Natural killer cell treated with Interleukin-12 subunit alpha and Interleukin-12 subunit beta and Interleukin-15 and Interleukin-18, amount 100 ng/mL, for 72 hours (primary cell): ENCODE measurements at places on chromosomes 5 and 9. TPM values are rescaled to one million over a fixed set of nuclear protein-coding genes. Genes with fewer than 3 reads are reported as not detected.

DNA sequence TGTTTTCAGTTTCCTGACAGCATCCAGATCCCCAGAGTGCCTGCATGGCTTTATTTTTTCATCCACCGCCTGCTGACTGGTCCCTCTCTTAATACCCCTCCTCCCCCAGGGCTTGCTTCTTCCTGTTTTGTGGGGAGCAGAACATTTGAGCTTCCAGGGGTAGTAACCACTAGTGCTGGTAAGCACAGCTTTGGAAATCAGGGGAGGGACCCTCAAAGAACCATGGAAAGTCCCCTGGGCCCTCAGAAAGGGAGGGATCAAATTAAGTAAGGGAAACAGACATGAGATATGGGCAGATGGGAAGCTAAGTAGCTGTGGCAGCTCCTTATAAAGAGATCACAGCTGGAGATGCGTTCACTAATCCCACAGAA lies 26.8 kb downstream of the GRIA1 start:
- H3K36me3 ChIP-seq, result no peaks in the 10 kb centered on the region
- peaks cover 7% of the 10 kb centered on the region for H3K27me3 ChIP-seq
- no peak overlapping the region for H3K4me3 ChIP-seq

DNA sequence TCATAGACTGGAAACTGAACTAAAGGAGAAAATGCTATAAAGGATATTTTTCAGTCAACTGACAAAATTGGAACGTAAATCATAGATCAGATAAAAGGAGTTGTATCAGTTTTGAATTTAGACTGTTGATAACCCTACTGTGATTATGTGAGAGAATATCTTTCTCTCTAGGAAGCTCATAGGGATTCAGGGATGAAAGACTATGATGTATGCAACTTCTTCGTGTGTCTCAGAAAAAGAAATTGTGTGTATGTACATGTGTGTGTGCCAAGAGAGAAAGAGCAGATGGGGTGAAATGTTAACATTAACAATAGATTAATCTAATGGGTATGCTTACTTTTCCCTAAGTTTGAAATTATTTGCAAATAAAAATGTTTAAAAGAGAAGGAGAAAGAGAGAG lies 30.7 kb upstream of the C5orf58 start:
- H3K4me3 ChIP-seq, result no peak overlapping the region
- H3K36me3 ChIP-seq, result no peaks in the 10 kb centered on the region
- no peak overlapping the region for H3K27ac ChIP-seq
- H3K4me1 ChIP-seq, result no peaks in the 10 kb centered on the region
- no peak for DNase-seq

The CAMK2A gene
- total RNA-seq, result not detected

The IQGAP2 gene
- total RNA-seq, result 104 TPM

GRCh38 chr5:138972230-138972629 lies 97.1 kb upstream of the LRRTM2 start:
- H3K27ac ChIP-seq, result no peak overlapping the region
- DNase-seq, result no peak
- no peaks in the 10 kb centered on the region for H3K4me1 ChIP-seq
- H3K4me3 ChIP-seq, result no peak overlapping the region
- no peaks in the 10 kb centered on the region for H3K27me3 ChIP-seq

The ALDH1A1 gene
- not detected for total RNA-seq

The PCDHGB2 gene
- total RNA-seq, result 0.76 TPM

GRCh38 chr9:89410022-89410421 lies 87.9 kb downstream of the SEMA4D start:
- peak overlapping the region; percentile 96 for H3K4me3 ChIP-seq
- H3K27me3 ChIP-seq, result no peaks in the 10 kb centered on the region
- DNase-seq, result no peak
- peak overlapping the region; percentile 92 for H3K27ac ChIP-seq
- H3K36me3 ChIP-seq, result peaks cover 22% of the 10 kb centered on the region

GRCh38 chr9:106529616-106530015 lies 333.4 kb upstream of the ZNF462 start:
- H3K4me3 ChIP-seq, result no peak overlapping the region
- H3K27ac ChIP-seq, result no peak overlapping the region
- peaks cover 16% of the 10 kb centered on the region for H3K4me1 ChIP-seq
- DNase-seq, result no peak

DNA sequence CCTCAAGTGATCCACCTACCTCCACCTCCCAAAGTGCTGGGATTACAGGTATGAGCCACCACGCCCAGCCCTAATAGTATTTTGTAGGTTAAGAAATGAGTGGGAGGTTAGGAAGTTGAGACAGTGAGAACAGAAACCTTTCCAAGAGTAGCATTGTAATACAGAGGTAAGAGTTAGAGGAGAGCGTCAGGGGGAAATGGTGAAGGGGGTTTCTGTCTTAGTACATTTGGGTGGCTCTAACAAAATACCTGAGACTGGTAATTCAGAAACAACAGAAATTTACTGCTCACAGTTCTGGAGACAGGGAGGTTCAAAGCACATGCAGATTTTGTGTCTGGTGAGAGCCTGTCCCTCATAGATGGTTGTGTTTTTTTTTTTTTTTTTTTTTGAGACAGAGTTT lies 18.8 kb downstream of the SMIM3 start:
- no peak overlapping the region for H3K27ac ChIP-seq
- no peak overlapping the region for H3K4me3 ChIP-seq
- no peaks in the 10 kb centered on the region for H3K27me3 ChIP-seq
- peaks cover 23% of the 10 kb centered on the region for H3K36me3 ChIP-seq

GRCh38 chr5:8314965-8315364 lies 446.0 kb downstream of the MTRR start:
- DNase-seq, result no peak
- no peaks in the 10 kb centered on the region for H3K27me3 ChIP-seq
- H3K4me1 ChIP-seq, result no peaks in the 10 kb centered on the region
- H3K27ac ChIP-seq, result no peak overlapping the region
- no peak overlapping the region for H3K4me3 ChIP-seq
- H3K36me3 ChIP-seq, result no peaks in the 10 kb centered on the region

The SNAPC4 gene
- 48.5 TPM for total RNA-seq

The WNT8A gene
- total RNA-seq, result not detected

DNA sequence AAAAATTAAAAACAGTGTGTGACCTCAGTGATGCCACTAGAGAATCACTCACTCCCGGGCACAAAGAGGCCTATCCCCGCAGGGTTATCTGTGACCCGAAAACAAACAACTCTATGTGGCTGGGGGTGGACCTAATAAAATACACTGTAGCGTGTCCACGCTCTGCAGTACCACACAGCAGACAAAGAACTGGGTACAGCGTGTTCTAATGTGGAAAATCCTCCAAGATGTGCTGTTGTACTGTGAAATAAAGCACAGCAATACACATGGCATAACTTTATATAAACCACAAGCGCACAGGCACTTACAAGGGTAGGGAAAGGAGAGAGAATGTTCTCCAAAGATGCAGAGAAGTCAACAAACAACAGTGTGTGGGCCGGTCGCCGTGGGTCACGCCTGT lies 8.1 kb upstream of the SLC34A1 start:
- H3K27ac ChIP-seq, result no peak overlapping the region
- no peaks in the 10 kb centered on the region for H3K36me3 ChIP-seq
- no peak for DNase-seq
- H3K4me1 ChIP-seq, result peaks cover 24% of the 10 kb centered on the region

DNA sequence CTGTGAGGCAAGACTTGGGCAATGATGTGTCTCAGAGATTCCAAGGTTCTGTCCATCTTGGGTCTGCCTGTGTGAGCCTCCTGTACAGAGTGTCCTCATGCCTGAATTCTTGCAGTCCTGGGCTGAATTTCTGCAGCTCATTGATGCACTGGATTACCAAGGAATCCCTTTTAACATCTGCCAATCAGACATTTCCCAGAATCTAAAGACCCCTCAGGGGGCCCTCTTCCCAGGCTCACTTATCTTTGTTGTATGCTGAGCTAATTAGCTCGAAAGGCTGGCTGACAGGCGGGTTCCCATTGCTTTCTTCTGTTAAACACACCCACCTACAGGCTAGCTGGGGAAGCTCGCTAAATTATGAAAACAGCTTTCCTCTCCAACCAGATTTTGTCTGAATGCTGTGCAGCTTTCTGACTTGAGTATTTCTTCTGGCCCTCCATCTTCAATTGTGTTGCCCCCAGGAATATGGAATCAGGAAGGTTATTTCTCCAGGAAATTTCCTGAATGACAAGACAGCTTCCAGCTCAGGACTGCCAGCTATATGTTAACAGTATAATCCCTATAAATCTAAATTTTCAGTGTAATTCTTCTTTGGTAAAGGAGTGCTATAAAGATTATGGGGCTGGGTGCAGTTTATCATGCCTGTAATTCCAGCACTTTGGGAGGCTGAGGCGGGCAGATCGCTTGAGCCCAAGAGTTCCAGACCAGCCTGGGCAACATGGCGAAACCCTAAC lies at the start of gene LIX1:
Gene LIX1, minus strand, starts transcription at position 91 of the 734 bp plus-strand sequence. Its CDS starts 35 bp downstream, at position 56.
- H3K4me3 ChIP-seq, result no peak within 1 kb of the TSS
- no peaks in the 10 kb centered on the region for H3K36me3 ChIP-seq
- H3K27ac ChIP-seq, result no peak within 1 kb of the TSS
- DNase-seq, result no peak
- no peaks in the 10 kb centered on the region for H3K4me1 ChIP-seq

DNA sequence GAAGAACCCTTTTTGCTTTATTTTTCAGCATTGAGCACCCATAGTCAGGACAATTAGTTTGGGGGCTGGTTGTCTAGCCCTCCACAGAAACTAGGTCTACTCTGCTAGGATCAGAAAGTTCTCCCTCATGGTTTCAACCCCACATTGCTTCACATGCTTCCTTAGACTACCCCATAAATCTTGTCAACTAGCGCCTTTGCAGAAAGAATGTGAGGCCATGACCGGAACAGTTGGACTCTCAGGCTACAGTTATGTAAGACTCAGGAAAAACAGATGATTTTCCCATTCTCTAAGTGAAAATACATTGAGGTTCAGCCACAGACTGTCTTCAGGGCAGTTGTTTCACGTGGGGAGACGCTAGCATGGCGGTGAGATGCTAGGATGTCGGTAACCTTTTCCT lies 255.6 kb downstream of the NR3C1 start:
- H3K27me3 ChIP-seq, result no peaks in the 10 kb centered on the region
- H3K27ac ChIP-seq, result peak overlapping the region; percentile 55
- H3K4me3 ChIP-seq, result no peak overlapping the region
- peaks cover 47% of the 10 kb centered on the region for H3K4me1 ChIP-seq
- peaks cover 46% of the 10 kb centered on the region for H3K36me3 ChIP-seq

GRCh38 chr5:2136728-2137333 lies 254.1 kb upstream of the IRX4 start:
- H3K36me3 ChIP-seq, result no peaks in the 10 kb centered on the region
- peak; percentile 46 for DNase-seq
- no peak overlapping the region for H3K27ac ChIP-seq
- peaks cover 2% of the 10 kb centered on the region for H3K27me3 ChIP-seq
